ENCODE measurements at places on chromosomes 12 and 14. TPM values are rescaled to one million over a fixed set of nuclear protein-coding genes. Genes with fewer than 3 reads are reported as not detected.

DNA sequence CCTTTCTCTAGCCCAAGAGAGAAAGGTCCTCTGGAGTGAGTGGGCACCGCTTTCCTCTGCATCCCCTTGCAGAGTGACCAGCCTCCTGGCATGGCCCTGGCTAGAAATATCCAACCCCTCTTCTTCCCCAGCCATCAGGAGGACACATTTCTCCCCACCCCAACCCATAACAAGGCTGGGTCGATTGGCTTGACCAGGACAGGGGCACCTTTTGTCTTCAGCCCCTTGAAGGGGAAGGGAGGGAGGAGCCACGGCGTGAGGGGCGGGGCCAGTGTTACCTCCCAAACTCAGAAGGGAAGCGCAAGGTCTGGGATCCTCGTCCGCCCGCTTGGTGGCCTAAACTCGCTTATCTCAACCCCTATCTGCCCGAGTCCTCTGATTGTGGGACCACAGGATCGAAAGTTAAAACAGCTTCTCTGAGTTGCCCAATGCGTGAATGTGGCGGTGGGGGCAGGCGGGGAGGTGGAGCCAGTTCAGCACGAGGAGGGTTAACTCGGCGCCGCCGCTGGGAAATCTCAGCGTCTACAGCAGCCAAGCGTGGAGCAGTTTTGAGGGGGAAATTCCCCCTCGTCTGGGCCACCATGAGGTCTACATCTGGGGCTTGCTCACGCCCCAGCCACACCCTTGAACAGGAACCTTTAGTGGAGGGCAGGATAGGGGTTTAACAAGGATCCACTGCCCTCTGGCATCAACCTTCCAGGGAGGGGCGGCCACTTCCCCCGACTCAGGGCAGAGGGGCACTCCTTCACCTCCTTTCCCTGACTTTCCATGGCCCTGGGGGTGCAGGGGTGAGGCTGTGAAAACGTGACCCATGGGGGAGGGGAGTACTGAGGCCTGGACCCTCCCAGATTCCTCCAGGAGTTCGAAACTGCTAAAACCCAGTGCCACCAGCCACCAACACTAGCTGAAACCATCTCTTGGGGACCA, 795 bp downstream of the STAT6 start:
- peak; percentile 90 for DNase-seq

GRCh38 chr14:72308967-72309485, 376.8 kb downstream of the RGS6 start:
- no peak for DNase-seq

Gene MUCL1
- total RNA-seq = not detected

DNA sequence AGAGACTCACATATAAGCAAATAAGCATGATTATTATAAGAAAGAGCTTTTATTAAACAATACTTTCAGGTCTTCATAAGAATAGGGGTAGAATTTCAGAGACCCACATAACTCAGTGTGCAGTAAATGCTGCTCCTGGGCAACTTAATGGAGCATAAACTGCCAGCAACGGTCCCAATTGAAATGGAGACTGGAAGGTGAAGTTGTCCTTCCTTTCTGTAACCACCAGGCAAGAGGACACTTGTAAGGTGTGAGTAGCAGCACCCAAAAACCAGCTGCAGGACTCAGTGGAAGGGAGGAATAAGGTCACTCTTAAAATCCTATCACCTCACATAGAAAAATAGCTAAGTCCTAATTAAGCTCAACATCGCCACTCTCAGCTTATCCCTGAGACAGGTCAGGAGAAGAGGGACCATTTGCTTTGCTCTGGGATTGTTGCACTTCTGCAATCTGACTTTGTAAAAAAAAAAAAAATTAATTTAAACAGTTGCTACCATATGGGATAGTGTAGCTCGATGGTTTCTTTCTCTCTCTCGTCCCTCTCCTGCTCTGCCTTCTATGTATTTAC, 22.7 kb upstream of the LTA4H start:
- no peak for DNase-seq

DNA sequence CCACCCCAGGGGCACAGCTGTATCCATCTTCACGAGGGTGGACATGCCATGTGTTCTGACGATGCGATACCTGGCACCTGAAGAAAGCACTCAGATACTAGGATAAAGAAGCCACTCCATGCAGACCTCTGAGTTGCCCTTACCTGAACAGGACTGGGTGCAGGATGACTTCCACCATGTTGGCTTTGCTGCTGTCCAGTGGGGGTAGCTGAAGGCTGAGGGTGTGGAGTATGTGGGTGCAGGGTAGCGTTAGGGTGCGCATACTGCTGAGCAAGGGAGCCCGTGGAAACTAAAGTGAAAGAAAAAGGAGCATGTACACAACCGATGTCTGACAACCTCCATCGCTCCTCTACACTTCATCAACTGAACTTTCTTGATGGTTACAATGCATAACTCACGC, 51.3 kb downstream of the SH2B3 start:
- no peak for DNase-seq

GRCh38 chr12:4143896-4144295, 129.7 kb upstream of the CCND2 start:
- DNase-seq = no peak

DNA sequence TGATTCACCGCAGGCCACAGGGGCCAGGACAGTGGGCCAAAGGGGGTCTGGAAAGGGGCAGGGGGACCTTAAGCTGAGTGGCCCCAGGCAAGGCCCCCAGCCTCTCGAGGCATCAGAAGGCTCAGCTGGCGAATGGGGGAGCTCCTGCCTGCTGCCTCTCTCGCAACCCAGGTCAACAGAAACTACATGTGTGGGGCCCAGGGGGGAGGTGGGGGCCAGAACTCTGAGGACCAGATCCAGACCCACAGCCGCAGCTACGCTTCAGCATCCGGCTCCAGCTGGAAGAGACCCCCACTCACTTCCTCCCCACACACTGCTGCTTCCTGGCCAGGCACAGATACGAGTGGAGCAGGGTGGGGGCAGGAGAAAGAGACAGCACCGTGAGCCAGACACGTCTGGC, 46.5 kb downstream of the NCOR2 start:
- no peak for DNase-seq

GRCh38 chr12:107320929-107321631, 227.7 kb upstream of the CRY1 start:
- DNase-seq = peak; percentile 59

All from sciatic nerve (tissue), 2 donors.